Stimulated activated CD4-positive, alpha-beta T cell treated with anti-CD3 and anti-CD28 coated beads, Interleukin-2, amount 100 ng/mL, for 24 hours (primary cell): ENCODE measurements at places on chromosomes 7 and 10.
A peak's percentile ranks its signal among the peaks of the same experiment; 100 is the strongest.

DNA sequence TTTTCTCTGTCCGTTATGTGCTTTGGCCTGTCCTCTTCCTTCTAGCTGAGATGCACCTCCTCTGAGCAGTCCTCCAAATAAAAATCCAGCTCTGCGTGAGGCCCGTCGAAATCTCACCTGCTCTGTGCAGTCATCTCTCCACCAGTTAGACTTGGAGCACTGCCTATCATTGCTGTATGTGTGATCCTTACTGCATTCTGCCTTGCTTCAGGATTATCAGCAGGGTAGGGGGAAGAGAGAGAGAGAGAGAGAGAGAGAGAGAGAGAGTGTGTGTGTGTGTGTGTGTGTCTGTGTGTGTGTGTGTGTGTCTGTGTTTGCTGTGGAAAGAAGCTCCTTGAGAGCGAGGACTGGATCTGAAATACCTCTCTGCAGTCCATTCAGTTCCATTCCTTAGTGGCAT, 129.4 kb downstream of the CCNY start:
- DNase-seq = no peak

DNA sequence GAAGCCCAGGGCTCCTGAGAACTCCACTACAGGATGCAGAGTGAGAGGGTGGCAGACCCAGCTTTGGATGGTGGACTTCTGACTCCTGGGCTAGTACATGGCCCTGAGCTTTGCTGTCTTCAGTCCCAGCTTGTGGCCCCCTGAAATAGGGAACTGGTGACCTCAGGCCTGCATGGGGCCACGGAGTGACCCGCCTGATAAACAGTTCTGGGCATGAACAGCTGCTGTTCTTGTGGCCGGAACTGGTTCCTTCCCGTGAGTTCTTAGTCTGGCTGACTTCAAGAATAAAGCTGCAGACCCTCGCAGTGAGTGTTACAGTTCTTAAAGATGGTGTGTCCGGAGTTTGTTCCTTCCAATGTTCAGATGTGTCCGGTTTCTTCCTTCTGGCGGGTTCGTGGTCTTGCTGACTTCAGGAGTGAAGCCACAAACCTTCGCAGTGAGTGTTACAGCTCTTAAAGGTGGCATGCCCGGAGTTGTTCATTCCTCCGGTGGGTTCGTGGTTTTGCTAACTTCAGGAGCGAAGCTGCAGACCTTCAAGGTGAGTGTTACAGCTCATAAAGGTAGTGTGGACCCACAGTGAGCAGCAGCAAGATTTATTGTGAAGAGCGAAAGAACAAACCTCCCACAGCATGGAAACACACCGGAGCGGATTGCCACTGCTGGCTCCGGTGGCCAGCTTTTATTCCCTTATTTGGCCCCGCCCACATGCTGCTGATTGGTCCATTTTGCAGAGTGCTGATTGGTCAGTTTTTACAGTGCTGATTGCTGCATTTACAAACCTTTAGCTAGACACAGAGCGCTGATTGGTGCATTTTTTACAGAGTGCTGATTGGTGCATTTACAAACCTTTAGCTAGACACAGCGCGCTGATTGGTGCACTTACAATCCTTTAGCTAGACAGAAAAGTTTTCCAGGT, 268.0 kb downstream of the ZEB1 start:
- no peak for DNase-seq

GRCh38 chr10:120715171-120715570, 136.0 kb upstream of the WDR11 start:
- no peak for DNase-seq

DNA sequence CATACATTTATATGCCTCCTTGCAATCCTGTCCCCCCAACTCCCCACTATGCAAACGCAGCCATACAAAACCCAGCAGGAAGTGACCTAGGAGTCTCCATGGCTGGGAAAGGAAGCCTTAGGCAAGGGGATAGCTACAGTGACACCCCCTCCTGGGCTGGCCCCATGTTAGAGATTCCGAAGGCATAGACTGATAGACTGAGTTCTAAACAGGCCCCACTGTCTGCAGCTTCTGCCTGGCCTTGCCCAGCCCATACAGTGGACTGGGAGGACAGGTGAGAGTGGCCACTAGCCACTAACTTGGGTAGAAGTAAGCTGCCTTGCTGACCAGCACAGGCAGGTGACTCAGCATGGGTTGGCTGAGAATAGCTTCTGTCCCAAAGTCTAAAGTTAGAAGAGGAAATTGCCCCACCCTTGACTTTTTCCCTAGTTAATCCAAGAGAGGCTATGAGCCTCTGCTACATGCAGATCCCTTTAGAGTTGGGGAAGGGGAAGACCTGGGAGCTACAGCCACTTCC, 106.3 kb downstream of the C10orf105 start:
- no peak for DNase-seq

- DNase-seq = no peak
These were observed 19.5 kb upstream of the CSTF2T start for GRCh38 chr10:51718804-51719291.

GRCh38 chr10:52598936-52599335, 173.6 kb downstream of the MBL2 start:
- no peak for DNase-seq

- peak; percentile 4 for DNase-seq
These were observed 63.4 kb downstream of the VTI1A start for GRCh38 chr10:112510384-112510783.

DNA sequence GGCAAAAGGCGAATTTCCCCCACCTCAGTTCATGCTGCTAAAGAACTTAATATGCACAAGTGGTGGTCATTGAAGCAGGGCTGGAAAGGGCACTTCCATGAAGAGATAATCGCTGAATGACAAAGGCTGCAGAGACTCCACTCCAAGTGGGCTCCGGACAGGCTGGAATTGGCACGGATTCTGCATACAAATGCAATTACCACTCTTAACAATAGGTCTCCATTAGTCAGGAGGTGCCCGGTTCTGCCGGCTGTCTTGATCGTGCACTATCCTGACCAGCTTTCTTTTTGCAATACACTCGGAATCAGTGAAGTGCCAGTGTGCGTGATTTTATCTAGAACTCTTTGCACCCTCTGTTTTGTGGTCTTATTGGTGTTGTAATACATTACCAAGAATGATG, 49.7 kb downstream of the INSYN2A start:
- no peak for DNase-seq

- DNase-seq = no peak
These were observed 849.8 kb upstream of the SORCS1 start for GRCh38 chr10:108014145-108014901.

GRCh38 chr10:112915590-112916572, 34.2 kb upstream of the TCF7L2 start:
- no peak for DNase-seq

- no peak for DNase-seq
These were observed 164.2 kb upstream of the ITGB1 start for GRCh38 chr10:33122014-33122809.

GRCh38 chr7:55587687-55588378, 15.5 kb upstream of the VOPP1 start:
- DNase-seq = no peak

DNA sequence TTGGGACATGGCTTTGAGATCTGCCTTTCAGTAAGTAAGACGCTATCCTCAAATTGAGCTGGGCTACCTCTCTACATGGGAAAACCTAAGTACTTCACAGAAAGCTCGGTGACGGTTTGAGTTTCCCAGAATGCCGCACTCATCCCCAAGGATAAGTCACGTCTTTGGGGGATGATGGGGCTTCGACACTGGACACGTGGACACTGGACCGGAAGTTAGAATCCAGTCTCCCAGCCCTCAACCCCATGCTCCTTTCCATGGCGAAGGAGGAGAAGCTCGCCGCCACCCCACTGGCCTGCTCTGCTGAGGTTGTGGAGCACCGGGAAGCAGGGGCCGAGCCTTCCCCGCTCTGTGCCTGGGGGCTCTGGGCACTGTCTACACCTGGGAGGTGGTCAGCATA, 27.5 kb downstream of the PTPRE start:
- no peak for DNase-seq

DNA sequence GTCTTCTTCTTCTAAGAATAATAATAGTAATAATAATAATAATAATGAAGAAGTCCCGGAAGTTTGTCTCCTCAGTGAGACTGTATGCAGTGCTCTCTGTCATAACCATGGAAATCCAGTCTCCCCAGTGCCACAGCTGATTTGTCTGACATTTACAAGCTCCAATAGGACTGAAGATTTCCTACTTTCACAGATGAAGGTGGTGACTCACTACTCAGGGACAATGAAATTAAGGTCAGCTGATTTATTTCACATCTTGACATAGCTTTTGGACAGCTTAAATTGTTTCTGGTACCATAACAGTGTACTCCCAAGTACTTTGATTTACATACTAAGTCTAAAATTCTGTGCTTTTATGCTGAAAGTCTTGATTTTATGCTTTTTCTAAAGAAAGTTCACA, 6.9 kb downstream of the CELF2 start:
- no peak for DNase-seq

GRCh38 chr7:80218723-80219122, 84.1 kb downstream of the GNAI1 start:
- DNase-seq = no peak

DNA sequence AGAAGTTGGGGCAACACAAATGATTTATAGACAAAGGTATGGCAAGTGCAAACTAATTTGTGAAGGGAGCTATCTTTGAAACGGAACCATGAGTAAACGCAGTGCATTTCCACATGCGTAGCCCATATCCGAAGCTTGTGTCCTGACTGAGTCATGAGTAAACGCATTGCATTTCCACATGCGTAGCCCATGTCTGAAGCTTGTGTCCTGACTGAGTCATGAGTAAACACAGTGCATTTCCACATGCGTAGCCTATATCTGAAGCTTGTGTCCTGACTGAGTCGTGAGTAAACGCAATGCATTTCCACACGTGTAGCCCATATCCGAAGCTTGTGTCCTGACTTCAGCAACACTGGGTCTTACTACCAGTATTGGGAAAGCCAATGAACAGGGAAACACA, 95.0 kb downstream of the CELF2 start:
- no peak for DNase-seq

GRCh38 chr7:121985476-121986030, 112.6 kb downstream of the PTPRZ1 start:
- no peak for DNase-seq

DNA sequence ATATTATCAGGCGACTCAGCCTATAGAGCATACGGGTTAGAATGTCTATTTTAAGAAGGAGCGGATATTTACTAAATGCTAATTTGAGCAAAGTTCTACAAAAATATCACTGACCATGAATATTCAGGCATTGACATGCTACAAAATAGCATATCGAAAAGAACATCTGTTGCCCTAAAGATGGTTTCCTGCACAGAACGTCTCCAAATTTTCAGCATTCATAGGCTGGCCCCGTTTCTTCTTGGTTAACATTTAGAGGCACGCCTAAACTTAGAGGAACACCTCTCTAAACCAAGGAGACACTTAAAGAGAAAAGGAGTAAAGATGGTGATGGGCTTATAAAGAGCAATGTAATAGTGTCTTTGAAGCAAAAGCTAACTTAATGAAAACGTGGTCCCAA, 1.3 kb upstream of the MINPP1 start:
- no peak for DNase-seq

DNA sequence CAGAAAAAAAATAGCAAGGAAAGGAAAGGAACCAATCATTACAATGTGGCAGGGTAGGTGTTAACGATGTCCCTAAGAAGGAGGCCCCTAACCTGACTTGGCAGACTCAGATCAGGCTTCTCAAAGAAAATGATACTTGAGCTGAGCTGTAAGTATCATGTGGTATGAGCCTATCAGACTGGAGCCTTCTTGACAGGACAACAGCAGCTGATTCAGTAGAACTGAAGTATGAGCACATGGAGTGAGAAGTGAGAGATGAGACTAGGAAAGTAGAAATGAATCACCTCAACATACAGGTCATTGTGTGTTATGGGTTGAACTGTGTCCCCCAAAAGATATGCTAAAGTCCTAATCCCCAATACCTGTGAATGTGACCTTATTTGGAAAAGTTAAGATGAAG, 66.3 kb downstream of the MTERF1 start:
- no peak for DNase-seq

- DNase-seq = no peak
These were observed 7.9 kb downstream of the KNDC1 start for GRCh38 chr10:133167693-133168616.

DNA sequence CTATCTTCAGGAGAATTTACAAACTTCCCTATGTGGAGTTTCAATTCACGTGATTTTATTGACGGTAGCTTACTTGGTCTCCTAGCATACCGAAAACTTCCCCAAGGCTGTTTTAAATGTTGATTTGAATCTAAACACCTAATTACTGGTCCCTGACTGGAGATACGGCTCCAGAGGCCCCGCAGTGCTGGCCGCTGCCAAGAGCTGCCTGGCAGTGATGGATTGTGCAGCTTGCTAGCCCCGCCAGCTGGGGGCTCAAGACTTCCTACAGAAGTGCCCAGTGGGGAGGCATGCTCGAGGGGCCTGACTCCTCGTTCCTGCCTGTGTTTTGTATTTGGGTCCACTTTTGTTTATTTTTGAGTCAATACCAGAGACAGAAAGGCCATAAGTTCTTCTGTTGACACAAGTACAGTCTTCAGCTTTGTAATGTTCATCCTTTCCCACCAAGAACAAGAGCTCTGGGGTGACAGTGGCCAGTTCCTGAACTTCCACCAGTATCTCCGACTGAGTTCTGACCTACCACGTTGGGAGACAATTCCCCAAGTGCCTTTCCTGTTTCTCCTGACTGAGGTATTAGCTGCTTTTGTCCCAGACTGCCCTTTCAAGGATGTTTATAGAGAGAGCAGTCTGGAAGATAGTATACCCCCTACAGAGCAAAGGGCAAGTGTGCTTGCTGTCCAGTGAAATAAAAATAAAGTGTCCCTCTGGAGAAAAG, 80.7 kb upstream of the CXCL12 start:
- DNase-seq = no peak

DNA sequence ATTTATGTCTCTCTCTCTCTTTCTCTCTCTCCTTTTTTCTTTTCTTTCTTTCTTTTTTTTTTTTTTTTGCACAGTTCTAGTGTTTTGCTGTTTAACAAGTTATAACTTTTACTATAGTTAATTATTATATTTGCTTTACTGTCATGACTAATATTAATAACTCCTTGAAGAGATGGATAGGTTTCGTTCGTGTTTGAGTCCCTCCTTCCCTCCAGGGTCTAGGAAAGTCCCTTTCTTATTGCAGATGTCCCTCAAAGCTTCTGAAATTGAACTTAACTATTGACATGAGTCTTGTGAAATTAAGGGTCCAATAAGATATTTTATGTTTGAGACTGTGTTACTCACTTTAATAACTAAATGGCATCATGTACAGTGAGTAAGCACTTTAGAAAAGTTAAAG, 131.4 kb downstream of the PLXDC2 start:
- no peak for DNase-seq

- DNase-seq = no peak
These were observed 11.0 kb downstream of the MYO1G start for GRCh38 chr7:44967571-44968446.

GRCh38 chr10:24414597-24414996, 205.7 kb downstream of the KIAA1217 start:
- DNase-seq = no peak

DNA sequence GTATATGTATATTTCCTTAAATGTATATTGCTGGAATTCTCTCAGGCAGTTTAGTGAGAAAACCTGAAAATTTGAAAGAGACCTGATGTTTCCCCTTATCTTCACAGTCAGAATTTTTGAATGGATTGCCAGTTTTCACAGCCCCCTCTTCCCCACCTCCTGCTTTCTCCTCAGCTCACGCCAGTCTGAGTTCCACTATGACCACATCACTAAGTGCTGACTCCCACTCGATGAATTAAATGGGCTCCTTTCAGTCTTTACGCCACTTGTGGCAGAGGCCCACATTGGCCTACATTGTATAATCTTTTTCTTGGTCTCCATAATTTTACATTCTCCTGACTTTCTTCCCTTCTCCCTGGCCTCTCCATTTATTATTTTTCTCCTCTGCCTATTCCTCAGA, 3.1 kb upstream of the CLEC5A start:
- no peak for DNase-seq

- no peak for DNase-seq
These were observed 104.5 kb downstream of the PIP4K2A start for GRCh38 chr10:22609719-22610465.
